ENCODE measurements at places on chromosomes 5 and 9.

- DNase-seq: no peak
Measured at GRCh38 chr9:76717176-76717575, 47.1 kb upstream of the PCA3 start.

- DNase-seq: no peak
Measured at GRCh38 chr5:61824396-61824795, 481.6 kb upstream of the KIF2A start.

- no peak for DNase-seq
Measured at GRCh38 chr9:14080959-14081542, 232.9 kb downstream of the NFIB start.

DNA sequence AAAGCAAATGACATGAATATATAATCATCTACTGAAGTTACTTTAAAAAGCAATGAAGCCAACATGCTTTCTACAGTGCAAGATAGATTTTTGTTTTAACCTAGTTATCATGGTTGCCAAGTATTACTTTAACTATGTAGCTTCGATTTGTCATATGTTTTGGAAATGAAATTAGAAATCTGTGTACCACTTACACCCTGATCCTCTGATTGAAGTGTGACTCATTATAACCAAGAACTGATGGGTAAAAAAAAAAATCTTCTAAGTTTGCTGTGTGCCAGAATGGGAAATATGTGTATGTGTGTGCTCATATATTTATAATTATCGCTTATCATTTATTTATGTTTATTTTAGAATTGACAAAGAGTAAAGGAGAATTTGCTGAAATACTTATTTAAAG, 9.1 kb upstream of the CDC42SE2 start:
- DNase-seq: no peak

- no peak for DNase-seq
Measured at GRCh38 chr9:130054325-130054786, 650 bp downstream of the GPR107 start.

- DNase-seq: no peak
Measured at GRCh38 chr5:6359555-6360322, 18.6 kb downstream of the MED10 start.

- DNase-seq: no peak
Measured at GRCh38 chr5:133489632-133490031, 122.7 kb downstream of the FSTL4 start.

DNA sequence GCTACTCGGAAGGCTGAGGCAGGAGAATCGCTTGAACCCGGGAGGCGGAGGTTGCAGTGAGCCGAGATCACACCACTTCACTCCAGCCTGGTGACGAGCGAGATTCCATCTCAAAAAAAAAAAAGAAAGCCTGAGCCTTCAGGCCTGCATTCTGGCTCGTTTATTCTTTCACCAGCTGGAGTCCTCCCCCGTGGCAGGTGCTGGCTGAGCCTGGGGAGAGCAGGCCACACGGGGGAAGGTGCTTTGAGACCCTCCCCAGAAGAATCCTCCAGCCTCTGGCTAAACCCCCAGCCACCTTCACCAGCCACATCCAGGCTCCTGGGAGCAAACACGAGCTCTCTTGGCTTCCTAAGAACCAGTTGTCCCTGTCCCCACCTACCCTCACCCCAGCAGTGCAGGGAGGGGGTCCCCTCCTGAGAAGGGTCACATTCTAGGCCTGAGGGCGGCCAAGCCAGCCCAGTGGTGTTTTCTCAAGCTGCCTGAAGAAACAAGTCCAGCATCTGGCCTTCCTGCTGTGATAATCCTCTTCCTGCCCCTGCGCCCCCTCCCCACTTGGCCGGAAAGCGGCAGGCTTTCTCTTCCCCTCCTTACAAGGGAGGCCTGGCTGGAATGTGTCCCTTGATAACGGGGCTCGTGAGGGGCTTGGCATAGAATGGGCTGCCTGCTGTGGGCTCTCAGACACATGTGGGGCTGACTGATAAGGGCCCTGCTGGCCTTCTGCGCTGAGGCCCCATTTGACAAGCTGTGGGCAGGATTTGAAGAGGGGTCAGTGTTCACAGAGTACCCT, 41.5 kb downstream of the PLPP7 start:
- peak; percentile 29 for DNase-seq

- DNase-seq: no peak
Measured at GRCh38 chr9:98971168-98971914, 27.6 kb downstream of the COL15A1 start.

DNA sequence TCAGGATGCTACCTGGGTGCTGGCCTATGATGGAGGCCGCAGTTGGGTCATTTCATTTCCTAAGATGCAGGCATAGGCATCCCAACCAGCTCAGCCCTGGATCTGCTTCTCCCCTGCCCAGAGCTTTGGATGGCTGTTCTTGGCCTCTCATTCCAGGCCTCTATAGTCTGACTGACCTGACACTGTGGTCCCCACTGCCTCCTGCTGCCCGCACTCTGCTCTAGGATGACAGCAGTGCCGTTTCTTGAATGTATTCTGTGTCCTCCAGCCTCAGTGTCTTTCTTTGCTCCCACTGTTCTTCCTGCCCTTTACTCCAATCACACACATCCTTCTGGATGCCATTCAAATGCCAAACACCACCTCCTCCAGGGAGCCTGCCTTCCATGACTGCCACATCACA, 235.7 kb downstream of the HSPA4 start:
- DNase-seq: no peak

Measured in NCI-H2171 (cell line).